ENCODE measurements at places on chromosomes 5 and 9.
A peak's percentile ranks its signal among the peaks of the same experiment; 100 is the strongest.

GRCh38 chr9:14692470-14693250, 572 bp downstream of the ZDHHC21 start:
- peak; percentile 16 for DNase-seq

GRCh38 chr5:13921578-13921977, 22.9 kb downstream of the DNAH5 start:
- DNase-seq, result no peak

DNA sequence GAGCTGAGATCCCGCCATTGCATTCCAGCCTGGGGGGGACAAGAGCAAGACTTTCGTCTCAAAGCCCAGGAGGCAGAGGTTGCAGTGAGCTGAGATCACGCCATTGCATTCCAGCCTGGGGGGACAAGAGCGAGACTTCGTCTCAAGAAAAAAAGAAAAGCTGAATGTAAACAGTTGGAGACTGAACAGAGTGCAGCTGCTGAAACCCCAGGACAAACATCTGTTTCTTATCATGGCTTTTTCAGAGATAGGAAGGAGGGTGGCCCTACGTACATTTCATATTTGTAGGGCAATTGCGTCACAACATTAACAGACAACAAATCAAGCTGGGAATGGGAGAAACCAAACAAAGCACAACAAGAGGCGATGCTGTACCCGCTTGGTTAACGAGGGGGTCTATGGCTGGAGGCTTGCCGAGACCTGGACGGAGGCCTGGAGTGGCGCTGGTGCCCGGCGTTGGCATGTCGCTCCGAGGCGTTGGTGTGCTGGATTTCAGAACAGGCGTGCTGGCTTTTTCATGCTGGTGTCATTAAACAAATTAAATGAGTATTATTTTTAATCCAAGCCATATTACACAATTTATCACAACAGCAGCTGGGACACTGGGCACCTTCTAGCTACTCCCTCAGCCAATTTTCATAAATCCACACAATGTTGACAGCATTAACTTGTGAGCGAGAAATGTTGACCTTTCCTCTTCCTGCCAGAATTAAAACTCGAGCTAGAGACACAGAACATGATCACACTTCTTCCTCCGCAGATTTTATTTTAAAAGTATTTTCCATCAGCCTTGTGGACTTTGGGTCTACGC, 76.1 kb downstream of the TLE1 start:
- DNase-seq, result no peak

- DNase-seq, result no peak
Measured at GRCh38 chr9:27468000-27468399, 56.1 kb upstream of the IFNK start.

DNA sequence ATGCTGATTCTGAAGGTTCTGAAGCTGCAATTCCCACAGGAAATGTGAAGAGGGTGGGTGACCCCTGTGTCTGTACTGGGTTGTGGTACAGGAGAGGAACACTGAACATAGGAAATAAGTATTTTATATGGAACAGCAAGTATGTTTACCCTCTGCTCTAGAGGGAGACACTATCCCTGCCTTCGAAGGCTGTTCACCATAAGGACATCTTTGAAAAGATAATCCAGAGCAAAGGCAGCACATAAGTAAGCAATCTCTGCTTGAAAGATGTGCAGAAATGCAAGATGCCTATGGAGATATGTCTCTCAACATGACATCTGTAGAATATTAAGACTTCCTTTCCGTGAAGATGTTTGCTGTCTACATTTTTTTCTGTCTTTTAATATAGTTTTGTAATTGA, 184.4 kb upstream of the EFNA5 start:
- no peak for DNase-seq

GRCh38 chr9:26768145-26768544, 124.5 kb downstream of the CAAP1 start:
- no peak for DNase-seq

- peak; percentile 64 for DNase-seq
Measured at GRCh38 chr5:150778517-150779396, at the start of gene SMIM3. Gene SMIM3, plus strand, starts transcription at chr5:150778757. Its CDS starts 16,684 bp downstream, at chr5:150795441.

- no peak for DNase-seq
Measured at GRCh38 chr5:165495829-165496380, 1990.5 kb downstream of the MAT2B start.

- peak; percentile 59 for DNase-seq
Measured at GRCh38 chr9:97983589-97984187, 547 bp downstream of the ANP32B start.

DNA sequence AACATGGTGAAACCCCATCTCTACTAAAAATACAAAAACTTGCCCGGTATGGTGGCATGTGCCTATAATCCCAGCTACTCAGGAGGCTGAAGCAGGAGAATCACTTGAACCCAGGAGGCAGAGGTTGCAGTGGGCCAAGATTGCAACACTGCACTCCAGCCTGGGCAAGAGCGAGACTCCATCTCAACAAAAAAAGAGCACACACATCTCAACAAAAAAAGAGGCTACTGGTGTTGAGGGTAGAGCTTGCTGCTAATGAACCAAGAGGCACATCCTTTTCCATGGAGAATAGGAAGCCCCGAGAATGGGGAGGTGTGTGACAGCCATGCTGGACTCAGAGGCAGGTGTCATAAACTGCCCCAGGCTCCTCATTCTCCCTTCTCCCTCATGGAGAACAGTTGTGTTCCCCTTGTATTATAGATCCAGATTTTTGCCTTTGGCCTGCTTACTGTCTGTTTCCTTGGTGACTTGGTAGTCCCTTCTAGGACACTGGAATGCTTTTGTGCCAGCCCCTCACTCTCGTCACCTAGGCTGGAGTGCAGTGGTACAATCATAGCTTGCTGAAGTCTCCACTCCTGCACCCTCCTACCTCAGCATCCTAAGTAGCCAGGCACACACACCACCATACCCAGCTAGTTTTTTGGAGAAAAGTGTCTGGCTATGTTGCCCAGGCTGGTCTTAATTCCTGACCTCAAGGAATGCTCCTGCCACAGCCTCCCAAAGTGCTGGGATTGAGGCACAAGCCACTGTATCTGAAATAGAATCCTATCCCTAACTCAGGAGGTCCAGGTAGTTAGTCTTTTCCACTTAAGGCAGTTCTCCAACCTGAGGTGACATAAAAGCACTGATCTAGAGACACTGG, 5.1 kb downstream of the RPL12 start:
- no peak for DNase-seq

DNA sequence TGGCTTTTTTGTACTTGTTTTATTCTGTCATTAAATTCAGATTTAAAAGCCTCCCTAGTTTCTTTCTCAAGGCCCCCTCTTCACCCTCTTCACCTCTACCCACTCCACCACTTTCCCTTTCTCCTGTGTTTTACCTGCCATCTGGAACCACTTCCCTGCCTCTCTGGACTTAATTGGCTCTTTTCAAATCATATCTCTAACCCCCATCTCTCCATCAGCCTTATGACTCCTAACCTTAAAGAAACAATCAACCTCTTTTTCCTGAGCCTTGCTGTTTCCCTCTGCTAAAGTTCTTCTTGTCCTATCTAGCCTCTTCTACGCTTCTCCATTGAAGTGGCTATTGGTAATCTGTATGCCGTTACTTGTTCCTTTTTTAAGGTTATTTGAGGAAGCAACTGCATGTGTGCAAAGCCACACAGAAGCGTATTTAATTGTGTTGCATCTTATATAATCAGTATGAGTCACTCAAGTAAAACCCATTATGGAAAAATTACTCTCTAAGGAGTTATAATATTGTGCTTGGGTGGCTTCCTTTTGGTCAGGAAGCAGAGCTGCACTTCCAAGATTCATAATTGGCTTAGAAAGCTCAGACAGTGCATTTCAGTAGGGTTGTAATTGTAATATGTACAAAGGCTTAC, 653.6 kb upstream of the ITGA1 start:
- DNase-seq, result no peak

GRCh38 chr5:173829826-173830225, 58.3 kb upstream of the CPEB4 start:
- no peak for DNase-seq

GRCh38 chr5:95590880-95591279, 29.0 kb upstream of the GPR150 start:
- no peak for DNase-seq

DNA sequence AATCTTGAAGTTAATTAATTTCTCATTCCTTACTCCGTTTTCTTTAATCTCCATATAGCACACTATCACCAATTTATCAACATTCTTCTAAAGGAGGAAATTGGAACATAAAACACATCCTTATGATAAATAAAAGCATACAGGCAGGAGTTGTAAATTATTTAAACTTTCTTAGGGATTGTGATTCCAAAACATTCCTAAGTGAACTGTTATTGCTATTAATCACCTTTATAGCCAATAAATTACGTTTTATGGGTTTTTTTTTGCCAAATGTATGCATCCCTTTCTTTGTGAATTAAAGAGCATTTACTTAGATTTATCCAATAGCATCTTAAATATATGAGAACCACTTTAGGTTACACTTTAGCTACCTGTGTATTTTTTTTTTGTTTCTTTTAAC, 55.3 kb downstream of the FBXO4 start:
- DNase-seq, result no peak

GRCh38 chr5:17429353-17429752, 68.7 kb upstream of the TAF11L2 start:
- DNase-seq, result no peak

- no peak for DNase-seq
Measured at GRCh38 chr5:137036640-137037039, 462.5 kb downstream of the SPOCK1 start.

DNA sequence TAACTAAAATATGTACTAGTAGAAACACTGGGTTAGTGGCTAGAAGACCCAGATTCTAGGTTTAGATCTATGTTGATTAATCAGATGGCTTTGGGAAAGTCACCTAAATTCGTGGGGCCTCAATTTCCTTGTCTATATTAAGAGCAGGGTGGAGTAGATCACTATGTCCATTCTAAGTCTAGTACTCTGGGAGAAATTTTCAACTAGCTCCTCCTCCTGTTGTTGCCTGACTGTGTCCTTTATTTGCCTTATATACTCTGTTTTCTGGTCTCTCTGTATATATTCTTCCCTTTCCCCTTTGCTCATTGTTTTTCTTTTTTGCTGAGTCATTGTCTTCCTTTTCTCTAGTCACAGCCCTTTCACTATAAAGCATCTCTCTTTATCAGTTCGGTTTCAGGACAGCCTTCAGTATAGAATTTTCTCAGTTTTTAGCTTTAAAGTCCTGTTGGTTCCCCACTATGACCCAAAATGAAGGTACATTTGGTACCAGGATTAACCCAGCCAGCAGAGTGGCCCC, 44.5 kb upstream of the CDH6 start:
- DNase-seq, result no peak

Measured in activated CD4-positive, alpha-beta T cell treated with anti-CD3 and anti-CD28 coated beads, Interleukin-2, amount 50 U/mL, for 1 hour (primary cell).